Esophagus squamous epithelium (tissue), 5 donors: ENCODE measurements at places on chromosomes 2 and 18. TPM values are rescaled to one million over a fixed set of nuclear protein-coding genes. Genes with fewer than 3 reads are reported as not detected.
A peak's percentile ranks its signal among the peaks of the same experiment; 100 is the strongest.

ZCCHC2 gene
- 9.3 TPM for total RNA-seq

STARD6 gene
- total RNA-seq = not detected

DIPK1C gene
- total RNA-seq = not detected

CXCR1 gene
- total RNA-seq = not detected

- H3K27me3 ChIP-seq = no peaks in the 10 kb centered on the region
- H3K4me1 ChIP-seq = no peaks in the 10 kb centered on the region
- no peaks in the 10 kb centered on the region for H3K36me3 ChIP-seq
- DNase-seq = no peak
- H3K27ac ChIP-seq = no peak overlapping the region
Observed at GRCh38 chr2:60152226-60152833, 401.1 kb downstream of the BCL11A start.

DNA sequence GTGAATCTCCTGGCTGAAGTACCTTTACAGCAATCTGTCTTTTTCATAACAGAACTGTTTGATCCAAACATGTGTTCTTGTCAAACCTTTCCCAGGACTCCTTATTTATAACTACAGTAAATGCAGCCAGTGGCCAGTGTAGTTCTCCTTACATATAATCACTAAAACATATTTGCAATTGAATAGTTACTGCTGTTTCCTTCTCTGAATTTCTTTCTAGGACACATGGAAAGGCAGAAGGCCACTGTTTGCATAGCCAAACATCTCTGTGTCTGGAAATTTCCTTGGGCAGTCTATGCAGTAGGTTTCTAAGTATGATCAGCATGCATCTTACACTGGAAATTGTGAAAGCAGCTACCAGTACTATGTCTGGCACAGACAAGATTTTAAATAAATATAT is 57.4 kb upstream of the COL3A1 start:
- H3K4me3 ChIP-seq = no peak overlapping the region
- no peak for DNase-seq
- H3K27ac ChIP-seq = no peak overlapping the region
- H3K4me1 ChIP-seq = no peaks in the 10 kb centered on the region
- H3K36me3 ChIP-seq = no peaks in the 10 kb centered on the region

DNA sequence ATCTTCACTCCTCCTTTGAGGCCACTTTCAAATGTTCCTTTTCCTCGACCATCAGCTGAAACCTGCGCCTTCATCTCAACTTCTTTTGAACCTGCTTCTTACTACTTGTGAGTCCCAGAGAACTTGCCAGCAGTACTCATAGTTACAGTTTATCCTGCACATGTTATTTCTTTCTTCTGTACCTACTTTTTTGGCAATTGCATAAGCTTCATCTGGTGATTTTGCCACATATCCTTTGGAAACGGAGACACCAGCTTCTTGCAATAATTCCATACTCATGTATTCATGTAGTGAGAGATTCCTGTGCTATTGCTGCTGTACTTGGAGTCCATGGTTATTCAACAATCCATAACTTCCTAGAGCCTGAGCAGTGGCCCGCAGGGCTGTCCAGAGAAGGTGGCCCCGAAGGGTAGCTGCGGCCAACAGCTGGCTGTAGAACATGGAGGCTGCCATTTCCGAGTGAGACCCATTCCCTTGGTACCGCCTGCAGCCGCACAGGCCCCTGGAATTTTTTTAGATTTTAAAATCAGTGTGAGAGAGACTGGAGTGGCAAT is 39.4 kb downstream of the EFR3B start:
- no peak overlapping the region for H3K4me3 ChIP-seq
- no peaks in the 10 kb centered on the region for H3K27me3 ChIP-seq
- no peak overlapping the region for H3K27ac ChIP-seq
- no peak for DNase-seq
- H3K4me1 ChIP-seq = peaks cover 14% of the 10 kb centered on the region

GRCh38 chr2:237096911-237097310 is 11.2 kb downstream of the COPS8 start:
- DNase-seq = no peak
- H3K4me1 ChIP-seq = peaks cover 55% of the 10 kb centered on the region
- H3K36me3 ChIP-seq = peaks cover 81% of the 10 kb centered on the region
- peak overlapping the region; percentile 70 for H3K27ac ChIP-seq

DNA sequence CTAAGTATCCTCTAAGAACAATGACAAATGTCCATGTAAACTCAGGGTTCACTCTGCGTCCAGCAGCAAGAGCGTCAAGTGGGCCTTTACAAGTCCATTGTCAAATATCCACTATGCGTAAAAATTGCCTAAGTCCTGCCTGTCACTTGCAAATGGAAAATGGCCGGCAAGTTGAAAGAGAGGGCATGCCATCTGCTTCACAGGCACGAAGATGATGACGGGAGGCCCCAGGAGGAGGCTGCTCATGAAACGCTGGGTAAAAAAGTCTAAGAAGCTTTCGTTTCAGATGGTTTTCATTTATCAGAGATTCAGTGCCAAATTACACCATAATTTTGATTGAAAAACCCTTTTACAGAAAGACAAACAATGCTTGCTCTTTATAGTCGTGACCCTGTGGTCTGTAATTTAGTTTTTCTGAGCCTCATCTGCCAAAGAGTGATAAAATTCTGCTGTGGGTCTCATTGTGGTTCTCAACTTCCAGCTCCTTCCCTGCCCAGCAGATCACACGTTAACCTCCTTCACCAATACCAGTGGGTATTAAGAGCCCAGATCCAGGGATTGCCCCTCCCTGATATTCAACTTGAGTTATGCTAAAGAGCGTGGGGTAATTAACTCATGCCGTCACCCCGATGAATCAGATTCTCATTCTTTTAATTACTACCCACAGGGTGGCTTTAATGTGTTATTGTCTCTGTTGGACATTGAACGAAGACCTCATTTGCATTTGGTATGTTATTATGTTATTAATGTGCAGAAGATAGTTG is 160.2 kb upstream of the ALKAL2 start:
- H3K4me3 ChIP-seq = no peak overlapping the region
- H3K36me3 ChIP-seq = no peaks in the 10 kb centered on the region

GRCh38 chr18:45213040-45213333 is 402.3 kb upstream of the SLC14A2 start:
- no peaks in the 10 kb centered on the region for H3K36me3 ChIP-seq
- H3K27ac ChIP-seq = no peak overlapping the region
- H3K4me3 ChIP-seq = no peak overlapping the region
- DNase-seq = no peak
- H3K27me3 ChIP-seq = no peaks in the 10 kb centered on the region

GRCh38 chr2:28316546-28317335 is 75.9 kb upstream of the FOSL2 start:
- H3K4me1 ChIP-seq = peaks cover 80% of the 10 kb centered on the region
- no peak overlapping the region for H3K4me3 ChIP-seq
- no peaks in the 10 kb centered on the region for H3K27me3 ChIP-seq
- no peak for DNase-seq
- H3K36me3 ChIP-seq = no peaks in the 10 kb centered on the region

- DNase-seq = no peak
- H3K27me3 ChIP-seq = no peaks in the 10 kb centered on the region
- H3K27ac ChIP-seq = no peak overlapping the region
- H3K4me1 ChIP-seq = no peaks in the 10 kb centered on the region
Observed at GRCh38 chr18:74789078-74789477, 191.4 kb downstream of the ZNF407 start.
